ENCODE measurements at places on chromosomes 1 and 21. TPM values are rescaled to one million over a fixed set of nuclear protein-coding genes. Genes with fewer than 3 reads are reported as not detected.

Gene HEYL
- 5.8 TPM for total RNA-seq

Gene HYI
- total RNA-seq, result 59.0 TPM

Gene BRDT
- total RNA-seq, result 2.8 TPM

Gene GRIK1
- not detected for total RNA-seq

Gene CELA2B
- not detected for total RNA-seq

Gene SLC22A15
- total RNA-seq, result 4.8 TPM

Gene ACKR1
- 170 TPM for total RNA-seq

Gene SYTL1
- 1.2 TPM for total RNA-seq

Gene CD101
- total RNA-seq, result 2.0 TPM

Gene LAMC2
- total RNA-seq, result 3.5 TPM

Gene LDLRAD1
- total RNA-seq, result not detected

Gene LEPROT
- total RNA-seq, result 69.3 TPM

Gene CD5L
- total RNA-seq, result 0.46 TPM

Gene CR1L
- not detected for total RNA-seq

Gene CFAP57
- total RNA-seq, result not detected

Gene GPR3
- 0.19 TPM for total RNA-seq

Gene TTC34
- 0.12 TPM for total RNA-seq

Gene SLX9
- 11.9 TPM for total RNA-seq

Gene PEA15
- 214 TPM for total RNA-seq

Gene C1orf141
- not detected for total RNA-seq

Gene RAP1GAP
- 0.38 TPM for total RNA-seq

Gene URB1
- 17.3 TPM for total RNA-seq

Gene APOBEC4
- not detected for total RNA-seq

Gene SLC6A9
- 7.4 TPM for total RNA-seq

Gene ACTA1
- not detected for total RNA-seq

Gene YY1AP1
- total RNA-seq, result 135 TPM

Gene SUSD4
- 0.24 TPM for total RNA-seq

Gene HCRTR1
- not detected for total RNA-seq

Gene MR1
- total RNA-seq, result 12.5 TPM

Gene DISP3
- total RNA-seq, result not detected

Gene MROH9
- total RNA-seq, result not detected

Gene INSRR
- 0.12 TPM for total RNA-seq

Gene CBS
- 13.5 TPM for total RNA-seq

Gene PPM1J
- total RNA-seq, result 1.7 TPM

Gene NGF
- total RNA-seq, result 14.7 TPM

Gene TFF2
- not detected for total RNA-seq

Gene NUDT17
- total RNA-seq, result 1.7 TPM

Gene HUNK
- total RNA-seq, result 1.5 TPM

Gene SPRR3
- total RNA-seq, result not detected

Gene BEST4
- total RNA-seq, result not detected

Gene PGLYRP3
- total RNA-seq, result not detected

Gene TBX15
- total RNA-seq, result 1.8 TPM

Gene PLCH2
- total RNA-seq, result 0.31 TPM

Gene LCE1C
- not detected for total RNA-seq

Gene JTB
- 207 TPM for total RNA-seq

Gene NHLH1
- total RNA-seq, result not detected

Gene MIXL1
- total RNA-seq, result not detected

Gene LEFTY1
- not detected for total RNA-seq

Gene NES
- total RNA-seq, result 76.4 TPM

Gene VCAM1
- total RNA-seq, result 68.9 TPM
